ENCODE measurements at places on chromosomes 6 and 20. TPM values are rescaled to one million over a fixed set of nuclear protein-coding genes. Genes with fewer than 3 reads are reported as not detected.

DNA sequence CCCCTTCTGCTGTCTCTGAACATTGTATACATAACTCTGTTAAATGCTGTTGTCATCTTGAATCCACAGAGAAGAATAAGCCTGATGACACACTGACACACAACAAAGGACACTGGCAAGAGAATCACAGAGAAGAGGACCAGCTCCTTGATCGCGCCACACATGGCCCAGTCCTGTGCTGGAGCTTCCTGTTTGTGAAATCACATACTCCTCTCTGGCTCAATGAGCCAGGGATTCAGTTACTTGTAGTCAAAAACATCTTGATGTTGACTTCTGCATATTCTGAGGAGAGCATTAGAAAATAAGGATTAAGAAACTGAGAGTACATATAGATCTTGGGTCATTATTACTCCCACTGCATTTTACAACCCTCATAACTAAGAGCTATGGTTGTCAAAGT is 100.1 kb downstream of the EPB41L2 start:
- DNase-seq: no peak

Gene LMBRD1
- 15.2 TPM for total RNA-seq

Gene CUTA
- total RNA-seq: 126 TPM

DNA sequence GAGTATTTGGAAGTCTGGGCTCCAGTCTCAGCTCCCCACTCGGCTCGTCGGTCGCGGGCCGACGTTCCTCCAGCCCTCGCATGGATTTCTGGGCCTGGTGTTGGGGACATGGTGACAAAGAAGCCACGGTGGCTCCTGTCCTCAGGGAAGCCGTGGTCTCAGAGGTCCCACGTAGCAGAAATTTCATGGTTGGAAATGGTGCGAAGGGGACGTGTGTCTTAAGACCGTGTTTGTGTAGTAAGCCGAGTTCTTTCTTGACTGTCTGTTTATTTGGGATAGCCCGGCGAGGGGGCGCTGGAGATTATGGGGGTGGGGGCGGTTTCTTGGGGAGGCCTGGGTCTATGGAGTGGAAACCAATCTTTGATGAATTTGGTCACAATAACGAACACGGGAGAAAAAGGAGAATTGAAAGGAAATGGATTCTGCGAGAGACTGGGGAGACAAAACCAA is 23.5 kb upstream of the MAP3K7 start:
- DNase-seq: no peak

Gene MEI4
- 0.04 TPM for total RNA-seq

DNA sequence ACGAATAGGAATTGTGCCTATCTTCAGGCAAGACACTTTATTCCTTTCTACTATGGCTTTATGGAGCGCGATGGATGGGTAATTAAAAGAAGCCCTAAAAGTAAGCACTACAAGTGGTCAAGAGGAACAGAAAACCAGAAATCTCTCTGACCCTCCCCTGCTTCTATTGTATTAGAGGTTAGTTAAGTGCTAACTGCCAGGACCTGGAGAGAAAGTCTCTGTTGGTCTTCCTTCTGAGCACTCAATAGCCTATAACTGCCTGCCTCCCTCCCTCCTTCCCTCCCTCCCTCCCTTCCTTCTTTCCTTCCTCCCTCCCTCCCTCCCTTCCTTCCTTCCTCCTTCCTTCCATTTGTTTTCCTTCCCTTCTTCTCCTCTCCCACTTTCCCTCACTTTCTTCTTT is 133.7 kb downstream of the C6orf58 start:
- DNase-seq: no peak

Gene IL17A
- not detected for total RNA-seq

Gene SLC16A10
- 12.0 TPM for total RNA-seq

Gene EYA4
- not detected for total RNA-seq

DNA sequence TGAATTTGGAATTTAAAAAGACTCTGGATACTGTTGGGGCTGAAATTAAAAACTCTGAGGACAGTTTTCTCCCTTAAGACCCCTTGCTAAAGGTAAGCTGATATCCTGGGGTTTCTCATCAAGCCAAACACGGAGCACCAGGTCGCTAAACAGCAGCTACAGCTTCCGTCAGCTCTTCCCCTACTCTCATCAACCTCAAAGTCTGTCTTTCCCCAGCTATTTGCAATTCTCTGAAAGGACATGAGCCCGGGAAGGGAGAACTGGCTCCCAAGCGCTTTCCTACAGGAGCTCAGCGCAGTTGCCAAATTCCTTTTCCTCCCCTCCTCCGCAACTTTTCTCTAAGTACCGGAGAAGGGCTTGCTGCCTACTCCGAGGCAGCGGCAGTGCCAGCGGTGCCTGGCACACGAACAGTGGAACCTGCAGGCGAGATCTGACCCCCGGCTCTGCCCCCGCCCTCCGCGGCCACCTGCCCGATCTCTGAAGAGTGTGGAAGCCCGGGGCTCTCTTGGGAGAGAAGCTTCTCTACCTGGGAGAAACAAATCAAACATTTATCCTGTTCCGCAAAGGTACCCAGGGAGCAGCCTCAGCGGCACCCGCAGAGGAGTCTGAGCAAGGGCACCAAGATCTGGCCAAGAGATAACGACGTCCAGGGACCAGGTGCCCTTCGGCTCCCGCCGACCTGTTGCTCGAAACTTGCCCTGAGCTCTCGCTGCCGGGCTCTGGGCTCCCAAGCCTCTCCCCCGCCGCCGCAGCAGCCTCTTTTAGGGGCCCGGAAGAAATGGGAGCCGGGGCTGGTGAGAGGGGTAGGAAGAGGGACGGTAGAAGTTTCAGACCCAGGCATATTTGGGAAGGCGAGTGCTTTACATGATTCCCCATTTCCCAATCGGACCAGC is 2.2 kb downstream of the CBLN4 start:
- DNase-seq: no peak

Gene OR2H2
- not detected for total RNA-seq

DNA sequence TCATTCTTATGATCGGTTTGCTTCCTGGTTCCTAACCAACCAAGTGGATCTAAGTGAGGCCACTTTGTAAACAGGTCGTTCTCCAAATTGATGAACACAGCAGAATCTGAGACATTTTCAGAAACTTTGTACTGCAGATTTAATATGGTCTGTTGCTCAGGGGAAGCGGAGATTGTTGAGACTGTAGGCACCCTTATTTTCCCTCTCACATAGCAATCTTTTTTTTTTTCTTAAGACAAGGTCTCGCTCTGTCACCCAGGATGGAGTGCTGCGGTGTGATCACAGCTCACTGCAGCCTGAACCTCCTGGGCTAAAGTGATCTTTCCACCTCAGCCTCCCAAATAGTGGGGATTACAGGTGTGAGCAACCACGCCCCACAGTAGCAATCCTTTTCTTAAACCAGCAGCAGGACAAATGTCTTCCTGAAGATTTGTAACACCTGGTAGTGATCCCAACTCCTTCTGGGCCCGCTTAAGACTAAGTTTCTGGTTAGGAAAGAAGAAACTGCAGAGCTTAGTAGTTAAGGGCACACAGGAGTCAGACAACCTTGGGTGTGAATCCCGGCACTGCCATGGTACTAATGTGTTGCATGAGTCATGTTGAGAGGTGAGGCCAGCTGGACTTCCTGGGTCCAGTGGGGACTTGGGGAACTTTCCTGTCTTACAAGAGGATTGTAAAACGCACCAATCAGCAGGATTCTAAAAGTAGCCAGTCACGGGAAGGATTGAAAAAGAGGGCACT is 48.4 kb upstream of the EZR start:
- DNase-seq: no peak

GRCh38 chr6:97572943-97573342 is 289.9 kb upstream of the MMS22L start:
- DNase-seq: no peak

Gene SGK1
- total RNA-seq: 129 TPM

GRCh38 chr6:117629119-117629660 is 26.9 kb upstream of the GOPC start:
- DNase-seq: no peak

DNA sequence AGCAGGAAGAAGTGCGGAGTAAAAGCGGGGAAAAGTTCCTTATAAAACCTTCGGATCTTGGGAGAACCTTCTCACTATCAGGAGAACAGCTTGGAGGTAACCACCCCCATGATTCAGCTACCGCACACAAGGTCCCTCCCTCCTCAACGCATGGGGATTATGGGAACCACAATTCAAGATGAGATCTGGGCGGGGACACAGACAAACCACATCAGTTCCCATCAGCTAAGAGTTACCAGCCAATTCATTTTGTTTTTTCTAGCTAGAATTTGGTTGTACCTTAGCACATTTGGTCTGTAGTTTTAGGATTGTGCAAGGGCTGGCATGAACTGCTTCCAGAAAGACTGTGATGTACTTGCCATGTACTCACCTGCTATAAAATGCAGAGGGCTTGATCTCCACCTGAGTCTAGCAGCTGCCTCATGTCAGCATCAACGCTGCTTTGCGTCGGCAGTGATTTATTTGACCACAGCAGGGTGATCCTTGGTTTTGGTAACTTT is 94.7 kb upstream of the SLC2A12 start:
- DNase-seq: no peak

Gene PRRT1
- 1.4 TPM for total RNA-seq

DNA sequence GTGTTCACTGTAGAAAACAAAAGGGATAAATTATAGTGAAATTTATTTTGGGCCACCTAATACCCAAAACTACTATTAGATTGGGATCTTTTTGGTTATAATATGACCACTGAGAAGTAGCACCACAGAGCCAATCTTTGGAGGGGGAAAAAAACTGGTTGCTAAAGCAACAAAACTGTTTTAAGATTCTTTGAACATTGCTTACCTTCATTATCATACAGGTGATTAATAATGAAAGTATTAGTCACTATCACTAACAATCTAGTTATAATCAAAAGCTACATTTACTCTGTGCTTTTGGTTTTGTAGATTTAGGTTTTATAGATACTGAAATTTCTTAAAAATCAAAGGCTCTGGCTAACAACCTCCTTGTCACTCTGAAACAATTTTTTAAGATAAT is 31.7 kb downstream of the STX7 start:
- DNase-seq: no peak

GRCh38 chr20:19806806-19807190 is 48.7 kb downstream of the RIN2 start:
- DNase-seq: no peak

Gene PRR18
- 0.33 TPM for total RNA-seq

DNA sequence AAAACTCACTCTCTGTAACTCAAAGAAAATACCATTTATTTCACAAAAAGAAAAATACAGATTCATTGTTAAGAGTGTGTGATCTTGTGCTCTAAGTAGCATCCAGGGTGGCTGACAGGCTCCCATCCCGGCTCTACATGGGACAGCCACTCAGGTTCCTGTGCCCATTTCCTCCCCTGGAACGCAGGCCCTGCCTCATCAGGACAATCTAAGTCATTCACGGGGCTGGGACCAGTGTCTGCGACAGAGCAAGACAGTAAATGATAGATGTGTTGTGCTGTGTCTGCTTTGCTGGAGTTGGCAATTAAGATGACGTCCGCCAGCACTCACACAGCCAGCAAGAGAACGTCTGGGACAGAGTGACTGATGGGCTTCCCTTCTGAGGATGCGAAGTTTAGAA is 6.9 kb upstream of the FAM209A start:
- DNase-seq: no peak

Gene TCF15
- 0.14 TPM for total RNA-seq

DNA sequence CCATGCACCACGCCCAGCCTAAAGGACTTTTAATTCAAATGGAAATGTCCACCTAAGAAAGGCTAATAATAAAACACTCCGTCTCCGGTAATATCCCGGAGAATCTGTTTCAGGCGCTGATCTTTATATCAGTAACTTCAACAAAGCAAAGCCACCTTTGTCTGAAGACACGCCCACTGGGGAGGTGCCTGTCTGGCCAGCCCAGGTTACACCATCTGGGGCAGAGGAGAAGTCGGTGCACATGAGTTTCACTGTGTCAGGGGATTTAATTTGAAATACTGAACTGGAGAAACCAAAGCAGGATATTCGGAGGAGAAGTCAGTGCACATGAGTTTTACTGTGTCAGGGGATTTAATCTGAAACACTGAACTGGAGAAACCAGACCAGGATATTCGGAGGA is 9.4 kb downstream of the SERPINB6 start:
- no peak for DNase-seq

Gene PACSIN1
- total RNA-seq: 0.28 TPM

DNA sequence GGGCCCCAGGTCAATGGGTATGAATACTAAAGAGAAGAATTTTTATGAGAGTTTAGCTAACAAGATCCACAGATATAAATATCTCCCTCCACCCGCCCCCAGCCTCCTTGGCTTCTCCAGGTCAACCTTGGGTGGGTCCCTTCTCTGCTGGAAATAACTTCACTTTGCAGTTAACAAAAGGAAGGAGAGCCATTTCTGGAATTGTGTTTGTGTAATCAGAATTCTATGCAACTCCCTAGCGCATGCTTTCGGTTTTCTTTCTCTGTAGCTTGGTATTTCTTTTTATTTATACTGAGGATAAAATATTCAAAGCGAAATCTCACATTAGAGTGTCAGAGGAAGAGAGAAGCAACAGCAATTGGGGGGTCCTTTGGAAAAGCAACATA is 27.1 kb downstream of the RIPOR2 start:
- no peak for DNase-seq

Gene PAK5
- total RNA-seq: not detected

- no peak for DNase-seq
These were observed 6.9 kb upstream of the NSFL1C start for GRCh38 chr20:1473246-1474220.

Gene PBOV1
- total RNA-seq: not detected

Gene SLA2
- total RNA-seq: 70.6 TPM

- no peak for DNase-seq
These were observed 48.1 kb upstream of the BMP2 start for GRCh38 chr20:6719369-6719721.

Gene CGA
- not detected for total RNA-seq

DNA sequence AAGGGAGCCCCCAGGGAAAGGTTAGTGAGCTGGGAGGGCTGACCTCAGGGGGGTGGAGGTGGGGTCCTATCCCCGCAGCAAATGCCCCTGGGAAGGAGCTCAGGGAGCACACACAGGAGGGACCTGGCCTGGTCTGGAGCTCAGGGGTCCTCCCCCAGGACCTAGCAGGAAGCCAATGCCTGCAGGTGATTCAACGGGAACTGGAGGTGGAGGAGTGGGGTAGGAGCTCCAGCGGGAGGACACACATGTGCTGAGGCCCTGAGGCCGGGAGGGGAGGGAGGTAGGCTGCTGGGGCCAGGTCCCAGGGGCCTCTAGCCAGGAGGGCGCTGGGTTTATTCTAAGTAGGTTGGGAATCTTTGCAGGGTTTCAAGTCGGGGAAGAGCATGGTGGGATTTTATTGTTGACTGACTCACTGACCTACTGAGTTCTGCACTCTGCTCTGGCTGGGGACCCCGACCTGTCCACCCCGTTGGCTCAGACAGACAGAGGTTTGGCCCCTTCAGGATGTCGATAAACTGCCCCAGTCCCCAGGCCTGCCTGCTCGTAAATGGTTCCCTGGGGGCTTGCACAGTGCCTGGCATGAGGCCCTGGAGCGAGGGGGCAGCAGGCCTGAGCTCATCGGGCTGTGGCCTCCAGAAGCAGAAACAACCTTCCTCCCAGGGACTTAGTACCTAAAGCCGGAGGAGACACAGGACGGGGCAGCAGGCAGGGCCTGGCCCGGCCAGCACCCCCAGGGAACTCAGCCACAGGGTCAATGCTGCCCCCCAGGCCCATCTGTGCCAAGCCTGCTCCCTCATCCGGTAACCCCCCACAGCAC is 62.3 kb downstream of the RIPOR3 start:
- DNase-seq: no peak

- peak; percentile 73 for DNase-seq
These were observed 41.9 kb upstream of the SUPT3H start for GRCh38 chr6:45419571-45420082.

All from activated naive CD8-positive, alpha-beta T cell treated with anti-CD3 and anti-CD28 coated beads for 36 hours (primary cell).